Activated T-cell treated with anti-CD3 and anti-CD28 coated beads, Interleukin-2, amount 50 U/mL, for 24 hours (primary cell): ENCODE measurements at places on chromosomes 7 and 10.

DNA sequence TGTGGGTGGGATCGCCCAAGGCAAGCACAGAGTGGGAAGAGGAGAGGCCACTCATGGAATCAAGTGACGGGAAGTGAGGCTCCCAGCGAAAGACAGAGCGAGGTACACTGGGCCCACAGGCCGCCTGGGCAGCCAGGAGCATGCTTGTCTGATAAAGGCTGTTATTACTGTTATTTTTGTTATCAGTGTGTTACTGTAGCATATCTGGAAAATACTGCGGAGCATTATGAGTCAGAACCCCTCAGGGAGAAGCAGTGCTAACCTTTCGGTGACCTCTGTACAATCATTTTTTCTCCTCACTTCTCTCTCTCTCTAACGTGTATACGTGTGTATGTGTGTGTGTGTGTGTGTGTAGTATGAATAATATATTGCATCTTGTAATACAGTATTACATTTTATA, 3.8 kb upstream of the TCERG1L start:
- DNase-seq, result no peak

- no peak for DNase-seq
Observed at GRCh38 chr7:139861803-139862202, 32.7 kb downstream of the TBXAS1 start.

DNA sequence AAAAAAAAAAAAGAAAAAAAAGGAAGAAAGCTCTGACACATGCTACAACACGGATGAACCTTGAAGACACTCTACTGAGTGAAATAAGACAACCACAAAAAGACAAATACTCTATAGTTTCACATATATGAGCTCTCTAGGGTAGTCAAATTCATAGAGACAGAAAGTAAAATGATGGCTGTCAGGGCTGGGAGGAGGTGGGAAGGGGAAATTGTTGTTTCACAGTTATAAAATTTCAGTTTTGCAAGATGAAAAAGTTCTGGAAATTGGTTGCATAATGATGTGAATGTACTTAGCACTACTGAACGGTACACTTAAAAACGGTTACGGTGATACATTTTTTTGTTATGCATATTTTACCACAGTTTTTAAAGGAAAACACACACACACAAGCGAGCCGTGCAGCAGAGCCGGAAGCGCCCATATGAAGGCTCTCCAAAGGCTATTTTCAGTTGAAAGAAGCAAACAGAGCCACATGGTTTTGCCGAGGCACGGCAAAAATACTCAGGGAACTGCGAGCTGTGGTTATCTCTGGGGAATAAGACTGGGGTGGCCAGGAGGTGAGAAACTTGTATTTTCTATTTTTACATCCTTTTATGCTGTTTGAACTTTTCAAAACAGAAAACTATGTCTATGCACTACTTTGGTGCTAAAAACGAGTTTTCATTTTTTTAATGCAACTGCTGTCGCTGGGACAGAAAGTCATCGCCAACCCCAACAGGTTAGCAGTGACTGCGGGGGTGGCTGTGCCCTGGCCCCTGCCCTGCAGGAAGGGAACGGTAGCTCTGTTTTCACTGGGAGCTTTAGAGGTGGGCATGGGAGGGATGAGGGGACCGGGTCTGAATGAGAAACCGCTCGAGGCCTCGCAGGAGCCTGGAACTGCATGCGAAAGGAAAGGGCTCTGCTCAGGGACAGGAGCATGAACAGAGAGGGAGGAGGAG, 132.9 kb downstream of the OAT start:
- DNase-seq, result peak; percentile 9

DNA sequence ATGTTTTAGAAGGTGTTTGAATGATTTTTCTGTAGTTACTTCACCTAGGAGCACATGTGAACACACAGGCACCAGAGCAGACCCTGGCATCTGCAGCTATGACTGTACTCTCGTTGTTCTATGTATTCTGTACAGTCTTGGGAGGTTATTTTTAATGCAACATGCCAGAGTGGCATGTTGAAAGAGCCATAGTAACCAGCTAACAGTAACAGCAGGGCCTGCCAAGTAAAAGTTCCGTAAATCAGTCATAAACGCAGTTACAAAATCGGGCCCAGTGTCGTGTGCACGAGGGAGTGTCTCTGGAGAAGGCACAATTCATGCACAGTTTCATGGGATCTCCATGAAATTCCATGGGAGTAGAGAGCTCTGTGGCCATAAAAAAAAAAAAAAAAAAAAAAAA, 108.3 kb upstream of the CDK6 start:
- no peak for DNase-seq

- no peak for DNase-seq
Observed at GRCh38 chr10:61883371-61884025, 18.0 kb upstream of the ARID5B start.

DNA sequence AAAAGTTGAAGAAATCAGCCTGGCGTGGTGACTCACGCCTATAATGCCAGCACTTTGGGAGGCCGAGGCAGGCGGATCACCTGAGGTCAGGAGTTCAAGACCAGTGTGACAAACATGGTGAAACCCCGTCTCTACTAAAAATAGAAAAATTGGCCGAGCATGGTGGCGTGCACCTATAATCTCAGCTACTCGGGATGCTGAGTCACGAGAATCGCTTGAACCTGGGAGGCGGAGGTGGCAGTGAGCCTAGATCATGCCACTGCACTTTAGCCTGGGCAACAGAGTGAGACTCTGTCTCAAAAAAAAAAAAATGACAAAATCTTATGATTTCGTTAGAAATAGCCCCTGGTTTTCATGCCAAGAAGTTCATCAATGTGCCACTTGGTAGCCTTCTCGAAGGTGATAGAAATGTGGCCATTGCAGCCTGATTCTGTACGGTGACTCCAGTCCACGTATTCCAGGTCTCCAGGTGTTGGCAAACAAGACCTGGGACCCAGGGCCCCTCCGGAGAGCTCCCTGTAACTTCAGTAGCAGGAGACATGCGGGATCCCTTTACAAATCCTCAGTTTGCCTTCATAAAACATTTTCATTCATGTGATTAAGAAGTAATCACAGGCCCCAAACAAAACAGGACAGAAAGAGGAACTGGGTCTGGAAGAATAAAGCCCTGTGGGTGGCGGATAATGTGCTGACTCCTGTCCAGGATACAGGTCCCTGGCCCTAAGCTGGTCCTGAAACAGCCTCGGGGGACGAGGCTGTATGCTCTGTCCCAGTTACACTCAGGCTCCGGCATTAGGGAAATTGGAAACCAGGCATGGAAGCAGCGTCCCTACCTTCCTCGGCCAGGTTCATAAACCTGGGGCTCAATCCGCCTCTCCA, 207.3 kb upstream of the SH2B2 start:
- DNase-seq, result no peak

GRCh38 chr7:116034411-116034810, 3.8 kb upstream of the TFEC start:
- no peak for DNase-seq

- no peak for DNase-seq
Observed at GRCh38 chr10:63683686-63684085, 162.5 kb downstream of the REEP3 start.

GRCh38 chr10:122424059-122424458, 30.4 kb upstream of the ARMS2 start:
- DNase-seq, result no peak

GRCh38 chr10:6142644-6143043, 53.8 kb downstream of the RBM17 start:
- DNase-seq, result no peak

DNA sequence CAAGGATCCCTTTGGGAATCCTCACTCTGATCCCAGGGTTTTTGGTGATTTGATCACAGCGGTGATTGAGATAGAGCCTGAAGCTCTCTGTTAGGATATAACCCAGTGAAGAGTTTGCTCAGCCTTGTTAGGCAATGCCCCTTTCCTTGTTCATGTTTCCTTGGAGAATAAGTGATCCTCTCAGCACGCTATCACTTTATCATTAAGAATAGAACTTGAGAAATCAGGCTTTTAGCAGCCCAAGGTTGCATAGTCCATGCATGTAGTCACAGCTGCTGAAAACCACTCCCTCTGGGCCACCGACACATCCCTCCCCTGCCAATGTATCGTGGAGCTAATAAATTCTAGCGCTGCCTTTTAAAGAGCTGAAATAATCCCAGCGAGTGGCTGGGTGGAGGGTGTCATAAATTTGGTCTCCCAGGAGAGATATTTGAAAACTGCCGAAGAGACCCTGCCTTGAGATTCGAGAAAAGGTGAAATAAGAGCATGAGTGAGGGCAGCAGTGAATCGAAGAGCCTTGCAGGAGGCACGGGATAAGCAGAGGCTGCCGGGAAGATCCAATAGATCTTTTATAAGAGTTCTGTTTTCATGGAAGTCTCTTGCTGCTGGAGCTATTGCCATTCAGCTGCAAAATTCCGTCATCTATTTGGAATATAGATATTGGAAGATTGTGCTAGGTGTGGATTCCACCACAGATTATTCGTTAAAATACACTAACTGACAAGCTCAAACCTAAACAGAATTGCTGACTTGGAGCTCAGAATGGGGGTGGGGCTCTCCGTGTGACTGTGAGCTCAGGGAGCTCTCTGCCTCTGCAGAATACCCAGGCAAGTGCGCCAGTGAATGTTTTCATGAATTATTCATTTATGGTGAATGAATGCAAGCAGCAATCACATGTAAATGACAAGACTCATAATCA, 249.8 kb downstream of the TRIL start:
- no peak for DNase-seq

GRCh38 chr7:35874886-35875285, 74.0 kb downstream of the SEPTIN7 start:
- DNase-seq, result no peak

DNA sequence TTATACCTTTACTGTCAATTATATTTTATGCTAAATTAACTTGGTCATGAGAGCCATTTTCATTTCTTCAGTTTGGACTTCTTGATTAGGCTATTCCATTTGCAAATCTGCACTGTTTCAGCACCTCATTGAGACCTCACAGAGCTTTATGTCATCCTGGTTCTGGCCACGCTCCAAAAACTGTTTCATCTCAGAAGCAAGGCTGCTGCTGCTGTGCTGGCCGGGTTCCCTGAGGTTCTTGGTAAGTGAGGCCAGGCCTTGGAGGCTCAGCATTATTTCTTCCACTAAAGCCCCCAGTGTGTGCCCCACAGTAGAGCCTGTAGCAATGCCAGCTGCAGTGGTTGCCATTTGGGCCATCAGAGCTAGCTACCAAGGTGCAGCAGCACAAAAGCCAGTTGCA, 7.8 kb upstream of the ZNF485 start:
- DNase-seq, result no peak

GRCh38 chr7:37420946-37421695, 27.5 kb downstream of the ELMO1 start:
- no peak for DNase-seq

DNA sequence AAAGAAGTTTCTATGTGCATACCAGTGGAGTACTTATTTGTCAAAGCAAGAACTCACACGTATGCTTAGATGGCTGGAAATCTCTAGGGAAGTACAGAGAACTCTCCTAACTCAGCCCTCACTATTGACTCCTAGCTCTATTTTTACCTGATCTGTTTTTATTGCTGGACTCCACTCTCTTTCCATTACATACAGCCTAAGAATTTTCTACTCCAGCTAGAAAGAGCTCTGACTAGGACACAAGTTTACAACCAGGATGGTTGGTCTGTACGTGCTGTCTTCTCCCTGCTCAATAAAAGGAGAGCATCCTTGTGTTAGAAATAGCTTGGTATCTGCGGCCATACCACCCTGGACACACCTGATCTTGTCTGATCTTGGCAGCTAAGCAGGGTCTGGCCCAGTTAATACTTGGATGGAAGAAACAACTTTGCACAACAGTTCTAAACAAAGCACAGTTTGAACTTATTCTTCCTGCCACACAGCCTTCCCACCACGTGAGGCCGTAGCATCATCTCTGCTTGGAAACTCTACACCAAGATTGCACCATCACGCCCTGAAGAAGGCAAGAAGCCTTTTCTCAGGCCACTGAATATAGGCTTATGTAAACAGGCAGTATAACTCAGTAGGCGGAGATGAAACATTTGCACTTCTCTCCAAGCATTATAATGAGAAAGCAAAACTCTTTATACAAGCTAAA, 50.7 kb downstream of the KCNMA1 start:
- DNase-seq, result no peak

DNA sequence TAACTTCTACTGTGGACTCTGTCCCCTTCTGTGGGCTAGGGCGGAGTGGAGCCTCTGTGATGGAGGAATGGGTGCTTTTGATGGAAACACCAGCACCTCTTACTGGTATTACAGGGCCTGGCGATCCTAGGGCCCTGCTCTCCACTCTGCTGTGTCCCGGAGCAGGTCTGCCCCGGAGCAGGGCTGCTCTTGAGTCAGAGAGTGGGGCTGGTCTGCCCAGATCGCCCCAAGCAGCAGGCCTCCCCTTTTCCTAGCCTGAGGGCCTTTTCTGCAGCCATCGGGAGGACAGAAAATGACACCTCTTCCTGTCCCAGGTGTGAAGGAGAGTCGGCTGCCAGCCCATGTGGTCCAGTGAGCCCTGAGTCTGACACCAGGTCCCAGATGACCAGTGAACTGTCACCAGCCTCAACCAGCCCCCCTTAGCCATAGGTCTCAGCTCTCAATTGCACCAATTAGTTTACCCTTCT, 1.4 kb downstream of the ZNF282 start:
- no peak for DNase-seq

GRCh38 chr10:102645388-102645740, 1.1 kb downstream of the TRIM8 start:
- no peak for DNase-seq

- no peak for DNase-seq
Observed at GRCh38 chr7:36051501-36051900, 101.6 kb upstream of the EEPD1 start.

- no peak for DNase-seq
Observed at GRCh38 chr7:137970253-137970975, 31.5 kb downstream of the CREB3L2 start.

- DNase-seq, result no peak
Observed at GRCh38 chr7:81990395-81990794, 220.5 kb upstream of the HGF start.

DNA sequence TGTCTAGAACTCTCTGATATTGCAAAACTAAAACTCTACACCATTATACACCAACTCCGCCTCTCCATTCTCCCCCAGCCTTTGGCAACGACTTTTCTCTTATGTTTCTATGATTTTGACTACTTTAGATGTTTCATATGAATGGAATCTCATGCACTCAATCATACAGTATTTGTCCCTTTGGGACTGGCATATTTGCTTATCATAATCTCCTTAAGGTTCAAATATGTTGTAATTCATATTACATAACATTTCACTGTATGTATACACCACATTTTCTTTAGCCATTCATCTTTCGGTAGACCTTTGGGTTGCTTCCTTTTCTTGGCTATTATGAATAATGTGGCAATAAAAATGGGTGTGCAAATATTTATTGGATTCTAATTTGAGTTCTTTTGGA, 164.4 kb downstream of the ARL4A start:
- no peak for DNase-seq

GRCh38 chr7:36287371-36288241, 102.1 kb upstream of the ANLN start:
- DNase-seq, result peak; percentile 61

- DNase-seq, result peak; percentile 38
Observed at GRCh38 chr10:123287594-123288247, 133.5 kb downstream of the BUB3 start.

- no peak for DNase-seq
Observed at GRCh38 chr10:110820321-110820814, 51.4 kb upstream of the PDCD4 start.

DNA sequence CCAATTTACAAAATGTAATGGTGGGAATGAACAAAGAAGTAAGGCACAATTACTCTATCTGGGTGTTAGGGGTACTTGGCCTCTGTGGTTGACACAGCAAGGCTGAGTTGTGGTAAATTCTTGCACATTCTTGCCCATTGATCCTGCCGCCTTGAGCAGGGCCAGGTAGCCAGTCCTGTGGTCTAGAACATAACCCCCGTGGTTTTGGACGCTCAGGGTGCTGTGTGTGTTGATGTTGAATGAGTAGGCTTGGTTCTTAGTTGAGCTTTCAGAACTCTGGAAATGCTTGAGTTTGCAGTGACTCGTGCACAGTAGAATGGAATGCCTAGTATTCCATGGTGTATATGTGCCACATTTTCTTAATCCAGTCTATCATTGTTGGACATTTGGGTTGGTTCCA, 42.3 kb upstream of the CDHR3 start:
- no peak for DNase-seq
